COR-L47 (cell line): ENCODE measurements at places on chromosomes 6 and 20.

DNA sequence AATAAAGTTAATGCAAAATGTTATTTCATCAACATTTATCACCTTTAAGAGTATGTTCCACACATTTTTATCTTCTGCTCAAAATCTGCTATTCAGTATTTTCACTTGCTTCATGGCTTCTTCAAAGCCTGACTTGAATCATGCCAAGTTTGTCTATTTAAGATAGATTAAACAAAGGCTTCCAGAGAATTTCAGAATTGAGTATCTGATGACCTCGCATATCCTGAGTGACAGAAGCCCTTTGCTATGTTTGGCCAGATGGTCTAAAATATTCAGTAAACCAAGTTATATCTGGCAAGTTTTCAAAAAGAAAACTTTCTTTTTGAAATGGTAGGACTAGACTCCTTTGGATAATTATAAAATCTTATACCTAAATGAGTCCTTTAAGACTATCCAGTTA is 348.9 kb upstream of the KCNQ5 start:
- no peak for DNase-seq

DNA sequence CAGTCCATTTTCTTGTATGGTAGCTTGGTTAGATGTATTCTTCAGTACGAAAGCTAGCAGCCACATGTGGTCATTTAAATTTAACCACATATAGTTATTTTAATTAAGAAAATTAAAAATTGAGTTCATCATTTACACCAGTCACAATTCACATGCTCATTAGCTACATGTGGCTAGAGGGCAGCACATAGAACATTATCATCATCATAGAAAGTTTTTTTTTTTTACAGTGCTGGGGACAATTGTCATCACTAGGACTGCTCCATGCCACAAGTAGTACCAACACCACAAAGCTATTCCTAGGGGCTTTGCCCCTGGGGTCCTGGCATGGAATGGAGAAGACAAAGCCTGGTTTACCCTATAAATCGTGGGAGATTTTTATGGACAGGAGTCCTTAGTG is 30.5 kb downstream of the PLCB4 start:
- DNase-seq = no peak

- no peak for DNase-seq
Measured at GRCh38 chr6:142406131-142406530, 104.3 kb downstream of the ADGRG6 start.

DNA sequence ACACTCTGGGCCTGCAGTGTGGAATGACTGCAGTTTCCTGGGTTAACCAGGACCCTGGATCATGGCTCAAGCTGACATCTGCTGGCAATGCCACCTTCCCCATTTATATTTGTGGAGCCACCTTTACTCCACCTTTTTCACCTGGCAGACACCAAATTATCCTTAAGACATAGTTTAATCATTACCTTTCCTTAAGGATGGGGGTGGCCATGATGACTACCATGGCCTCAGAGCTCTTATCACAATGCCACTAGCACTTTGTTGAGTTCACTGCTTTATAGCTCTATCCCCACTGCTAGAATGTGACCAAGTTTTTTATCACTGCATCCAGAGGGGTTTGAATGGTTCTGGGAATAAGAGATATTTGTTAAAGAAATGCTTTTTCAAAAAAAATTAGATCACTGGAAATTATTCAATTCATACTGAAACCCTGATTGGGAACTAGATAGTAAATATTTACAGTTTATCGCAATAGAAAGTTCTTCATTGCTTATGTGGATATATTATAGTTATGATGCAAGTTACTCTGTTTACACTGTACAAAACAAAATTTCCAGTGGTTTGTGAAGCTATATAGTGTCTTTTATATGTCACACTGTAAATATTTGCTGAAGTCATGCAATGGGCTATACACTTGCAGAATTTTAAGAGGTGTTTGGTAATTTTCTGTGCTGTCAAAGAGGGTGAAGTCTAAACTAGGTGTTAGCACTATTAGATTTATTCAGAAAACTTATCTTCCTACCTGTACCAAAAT is 37.3 kb upstream of the IFNGR1 start:
- no peak for DNase-seq

DNA sequence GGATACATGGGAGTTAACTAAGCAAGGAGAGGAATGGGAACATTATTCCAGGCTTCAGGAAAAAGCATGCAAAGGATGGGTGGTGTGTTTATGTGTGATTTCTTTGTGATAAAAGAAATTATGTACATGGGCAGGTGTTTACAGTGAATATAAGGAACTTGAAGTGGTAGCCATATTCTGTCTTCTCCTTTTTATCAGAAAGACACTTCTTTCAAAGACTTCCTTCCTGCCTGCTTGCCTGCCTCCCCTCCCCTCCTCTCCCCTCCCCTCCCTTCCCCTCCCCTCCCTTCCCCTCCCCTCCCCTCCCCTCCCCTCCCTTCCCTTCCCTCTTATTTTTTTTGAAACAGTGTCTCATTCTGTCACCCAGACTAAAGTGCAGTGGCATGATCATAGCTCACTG is 14.4 kb downstream of the CYB5R4 start:
- DNase-seq = no peak

- no peak for DNase-seq
Measured at GRCh38 chr20:5160882-5161281, 34.1 kb downstream of the CDS2 start.

DNA sequence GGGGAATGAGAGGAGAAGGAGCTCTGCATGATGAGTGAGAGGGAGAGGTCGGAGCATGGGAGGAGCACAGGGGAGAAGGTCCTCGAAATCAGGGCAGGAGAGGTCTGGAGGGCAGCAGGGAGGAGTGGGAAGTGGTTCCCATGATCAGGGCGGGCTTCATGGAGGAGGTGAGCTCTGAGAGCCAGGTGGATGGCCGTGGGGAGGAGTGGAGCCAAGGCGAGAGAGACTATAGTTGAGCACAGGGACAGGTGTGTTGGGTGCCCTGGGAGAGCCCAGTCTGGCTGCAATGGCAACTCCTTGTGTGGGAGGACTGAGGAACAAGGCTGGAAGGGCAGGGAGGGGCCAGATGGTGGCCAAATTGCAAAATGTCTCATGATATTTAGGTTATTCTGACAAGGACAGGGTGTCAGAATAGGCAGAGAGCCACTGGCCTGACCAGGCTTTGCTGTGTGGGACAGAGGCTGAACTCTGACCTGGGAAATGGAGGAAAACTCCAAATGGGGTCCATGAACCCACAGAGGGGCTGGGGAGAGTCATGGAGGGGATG is 21.4 kb downstream of the TTBK1 start:
- DNase-seq = no peak

DNA sequence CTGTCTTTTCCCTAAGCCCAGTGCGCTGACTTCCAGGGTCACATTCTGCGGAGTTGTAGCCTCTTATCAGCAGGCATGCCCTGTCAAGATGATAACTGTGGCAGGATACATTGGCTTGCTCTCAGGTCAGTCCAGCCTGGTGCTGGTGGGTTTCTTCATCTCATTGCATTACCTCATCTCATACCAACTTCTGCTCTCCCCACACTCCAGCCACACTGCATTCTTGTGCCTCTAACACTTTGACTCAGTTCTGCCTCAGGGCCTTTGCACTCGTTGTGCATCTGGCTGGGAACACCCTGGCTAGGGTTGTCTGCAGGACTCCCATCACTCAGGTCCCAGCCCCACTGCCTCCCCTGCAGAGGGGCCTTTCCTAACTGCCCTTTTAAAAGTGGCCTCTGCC is 110.3 kb upstream of the BACH2 start:
- DNase-seq = no peak

DNA sequence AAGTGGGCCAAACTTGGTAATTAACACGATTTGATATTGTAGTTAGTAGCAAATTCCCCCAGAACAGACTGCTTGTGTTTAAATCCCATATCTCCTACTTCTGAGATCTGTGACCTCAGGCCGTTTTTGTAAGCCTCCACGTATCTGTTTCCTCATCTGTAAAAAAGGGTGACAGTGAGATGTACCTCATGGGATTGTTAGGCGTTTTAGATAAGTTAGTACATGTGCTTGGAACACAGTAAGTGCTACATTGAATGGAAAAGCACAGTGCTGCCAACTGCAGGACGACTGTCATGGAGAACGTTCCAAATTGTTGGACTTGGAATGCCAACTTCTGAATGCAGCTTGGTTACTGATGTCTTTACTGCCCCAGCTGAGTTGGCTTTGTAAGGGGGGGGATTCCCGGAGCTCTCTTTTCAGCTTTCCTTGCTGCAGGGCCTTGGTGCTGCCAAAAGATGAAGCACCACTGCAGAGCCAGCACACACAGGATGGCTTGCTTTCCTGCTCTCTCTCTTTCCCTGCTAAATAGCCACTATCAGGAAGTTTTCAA is 108.6 kb downstream of the OPN5 start:
- DNase-seq = no peak

DNA sequence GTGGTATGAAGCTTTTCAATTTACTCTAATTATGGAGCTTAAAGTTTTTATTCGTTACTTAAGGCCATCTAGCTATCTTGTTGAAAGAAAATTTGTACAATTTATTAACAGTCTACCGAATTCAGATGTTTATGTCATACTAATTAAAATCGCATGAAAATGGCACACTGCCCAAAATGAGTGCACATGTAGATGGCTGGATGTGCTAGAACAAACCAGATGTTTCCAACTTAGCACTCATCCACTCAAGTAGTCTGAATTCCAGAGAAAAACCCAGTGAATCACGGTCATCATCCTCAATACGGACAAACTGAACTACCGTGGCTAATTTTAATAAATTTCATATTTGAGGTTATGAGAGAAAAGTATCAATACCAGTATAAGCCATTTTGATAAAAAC is 70.4 kb downstream of the COL12A1 start:
- no peak for DNase-seq

DNA sequence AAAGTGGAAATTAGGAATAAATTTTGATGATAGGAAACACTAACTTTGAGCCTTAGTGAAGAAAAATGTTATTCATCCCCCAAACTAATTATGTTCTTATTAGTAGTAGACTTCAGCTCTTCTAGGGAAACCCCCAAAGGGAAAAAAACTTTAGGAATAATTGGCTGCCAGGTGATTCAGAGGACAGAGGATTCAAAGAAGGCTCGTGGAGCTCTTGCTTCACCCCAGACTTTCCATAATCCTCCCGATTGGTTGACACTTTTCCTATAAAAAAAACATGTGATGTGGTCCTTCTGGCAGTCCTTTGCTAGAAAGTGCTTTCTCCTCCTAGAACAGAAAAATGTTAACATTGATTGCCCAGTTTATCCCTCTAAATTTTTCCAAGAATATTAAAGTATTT is 5.6 kb upstream of the CCDC170 start:
- DNase-seq = no peak

DNA sequence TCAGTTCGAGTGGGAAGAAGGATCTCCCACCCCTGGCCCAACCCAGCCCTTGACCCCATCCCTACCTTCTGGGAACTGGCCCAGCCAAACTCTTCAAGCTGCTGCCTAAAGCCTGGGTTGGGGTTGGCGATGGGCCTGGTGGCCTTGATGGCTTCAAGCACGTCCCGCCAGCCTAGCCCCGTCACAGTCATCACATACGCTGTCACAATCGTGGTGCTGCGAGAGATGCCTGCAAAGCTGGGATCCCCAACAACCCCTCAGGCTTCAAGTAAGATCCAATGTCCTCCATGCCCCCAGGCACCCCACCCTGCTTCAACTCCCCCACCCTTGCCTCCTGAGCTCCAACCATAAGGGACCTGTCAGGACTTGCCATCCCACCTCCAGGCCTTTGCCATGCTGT is 7.8 kb downstream of the DUSP15 start:
- no peak for DNase-seq

DNA sequence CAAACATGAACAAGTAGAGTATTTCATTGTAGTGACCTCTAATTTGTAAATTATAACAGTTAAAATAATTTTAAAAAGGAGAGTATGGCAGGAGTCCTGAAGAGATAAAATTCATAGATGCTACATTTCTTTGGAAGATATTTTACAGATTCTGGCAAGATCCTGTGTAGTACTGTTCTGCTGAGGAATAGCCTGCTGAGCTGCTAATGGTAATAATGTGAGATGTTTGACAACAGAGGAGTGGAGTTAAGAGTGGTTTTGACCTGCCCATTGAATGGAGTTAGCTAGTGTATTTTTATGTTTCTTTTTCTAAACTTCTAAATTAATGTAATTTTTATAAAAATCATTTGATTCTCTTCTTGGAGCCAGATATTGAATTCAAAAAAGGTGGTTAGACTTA is 11.8 kb downstream of the CLVS2 start:
- no peak for DNase-seq

- no peak for DNase-seq
Measured at GRCh38 chr6:6801005-6801335, 212.4 kb downstream of the LY86 start.
